ENCODE measurements at places on chromosomes 5 and 9.

GRCh38 chr5:35561396-35561795, 56.3 kb upstream of the SPEF2 start:
- DNase-seq, result no peak

DNA sequence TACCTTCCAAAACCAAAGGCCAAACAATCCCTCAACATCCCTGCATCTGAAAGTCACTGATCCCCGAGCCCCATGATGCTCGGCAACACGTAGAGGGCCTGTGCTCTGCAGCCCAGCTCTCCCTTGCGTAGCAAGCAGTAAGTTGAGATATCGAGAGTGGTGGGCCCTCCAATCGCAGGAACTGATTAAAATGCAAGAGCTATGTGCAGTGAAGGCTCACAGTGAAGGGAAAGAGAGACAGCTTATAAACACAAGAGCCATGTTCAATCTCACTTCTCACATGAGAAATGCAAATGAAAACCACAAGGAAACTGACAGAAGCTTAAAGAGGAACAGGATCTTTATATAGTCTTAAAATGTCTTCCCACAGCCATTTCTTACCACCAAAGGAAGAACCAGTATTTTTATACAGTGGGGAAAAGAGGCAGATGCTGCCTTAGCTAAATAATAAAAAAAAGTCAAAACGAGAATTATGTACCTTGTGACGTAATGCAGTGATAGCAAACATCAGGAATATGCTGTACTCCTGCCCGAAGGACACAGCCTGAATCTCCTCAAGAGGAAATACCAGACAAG, 24.6 kb downstream of the TTF1 start:
- no peak for DNase-seq

DNA sequence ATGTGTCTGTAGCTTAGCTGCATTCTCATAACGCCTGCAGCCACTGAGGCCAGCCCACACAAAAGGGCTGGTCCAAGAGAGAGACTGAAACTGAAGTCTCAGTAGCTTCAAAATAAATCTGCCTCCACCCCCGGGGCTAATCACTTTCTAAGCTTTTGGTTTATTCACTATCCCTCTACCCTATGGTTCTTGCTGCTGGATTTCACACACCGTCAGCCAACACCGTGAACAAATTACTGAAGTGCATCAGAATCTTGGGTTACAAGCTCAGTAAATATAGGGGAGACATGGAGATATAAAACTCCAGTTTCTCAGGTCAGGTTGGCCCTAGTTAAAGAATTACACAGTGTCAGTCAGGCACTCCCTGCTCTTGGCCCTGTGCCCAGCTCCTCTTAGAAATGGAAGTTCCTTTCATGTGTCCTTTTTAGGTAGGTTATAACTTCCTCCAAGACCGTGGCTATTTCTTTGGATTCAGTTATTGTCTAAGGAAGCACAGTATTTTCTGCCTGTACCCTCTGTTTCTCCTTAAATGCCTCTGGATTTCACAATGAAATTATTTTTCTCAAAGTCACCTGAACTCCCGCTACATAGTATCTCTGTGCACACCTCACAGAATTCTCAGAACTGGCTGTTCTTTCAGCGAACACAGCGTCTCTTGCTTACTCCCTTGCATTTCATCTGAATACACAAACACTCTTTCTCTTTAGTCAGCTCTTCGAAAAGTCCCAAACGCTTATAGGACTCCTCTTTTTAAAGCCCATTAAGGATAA, 112.5 kb downstream of the FAM174A start:
- no peak for DNase-seq

- DNase-seq, result no peak
Observed at GRCh38 chr5:122179701-122180100, 50.4 kb downstream of the ZNF474 start.

GRCh38 chr9:109843641-109844040, 63.6 kb downstream of the PALM2AKAP2 start:
- DNase-seq, result no peak

GRCh38 chr9:99866398-99866797, 40.1 kb upstream of the STX17 start:
- DNase-seq, result peak; percentile 43

- no peak for DNase-seq
Observed at GRCh38 chr5:86968301-86968753, 299.4 kb upstream of the RASA1 start.

- DNase-seq, result no peak
Observed at GRCh38 chr5:98200726-98201541, 572.5 kb upstream of the RGMB start.

DNA sequence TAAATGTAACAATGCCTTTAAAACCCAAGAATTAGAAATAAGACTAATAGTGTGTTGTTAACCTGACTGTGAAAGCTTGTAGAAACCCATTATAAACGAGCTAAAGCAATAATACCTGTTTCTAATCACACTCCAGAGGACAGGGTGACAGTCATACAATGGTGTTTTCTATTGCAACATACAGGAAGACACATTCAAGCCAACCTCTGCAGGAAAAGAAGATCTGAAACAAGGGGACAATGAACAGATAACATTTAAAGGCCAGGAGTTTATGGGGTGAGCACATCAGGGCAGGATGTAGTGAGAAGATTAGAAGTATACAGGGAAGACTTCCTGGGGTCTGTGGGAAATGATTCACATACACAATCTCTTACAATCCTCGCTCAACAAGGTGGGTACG, 13.8 kb downstream of the BARHL1 start:
- DNase-seq, result no peak

GRCh38 chr5:41967401-41967800, 42.3 kb downstream of the FBXO4 start:
- no peak for DNase-seq

DNA sequence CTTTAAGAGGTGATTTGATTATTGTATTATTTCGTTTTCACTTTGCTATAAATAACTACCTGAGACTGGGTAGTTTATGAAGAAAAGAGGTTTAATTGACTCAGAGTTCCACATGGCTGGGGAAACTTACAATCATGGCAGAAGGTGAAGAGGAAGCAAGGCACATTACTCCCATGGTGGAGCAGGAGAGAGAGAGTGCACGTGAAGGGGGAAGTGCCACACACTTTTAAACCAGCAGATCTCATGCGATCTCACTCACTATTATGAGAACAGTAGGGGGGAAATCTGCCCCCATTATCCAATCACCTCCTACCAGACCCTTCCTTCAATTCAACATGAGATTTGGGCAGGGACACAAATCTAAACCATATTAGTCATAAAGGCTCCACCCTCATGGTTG, 36.1 kb upstream of the NDFIP1 start:
- DNase-seq, result no peak

DNA sequence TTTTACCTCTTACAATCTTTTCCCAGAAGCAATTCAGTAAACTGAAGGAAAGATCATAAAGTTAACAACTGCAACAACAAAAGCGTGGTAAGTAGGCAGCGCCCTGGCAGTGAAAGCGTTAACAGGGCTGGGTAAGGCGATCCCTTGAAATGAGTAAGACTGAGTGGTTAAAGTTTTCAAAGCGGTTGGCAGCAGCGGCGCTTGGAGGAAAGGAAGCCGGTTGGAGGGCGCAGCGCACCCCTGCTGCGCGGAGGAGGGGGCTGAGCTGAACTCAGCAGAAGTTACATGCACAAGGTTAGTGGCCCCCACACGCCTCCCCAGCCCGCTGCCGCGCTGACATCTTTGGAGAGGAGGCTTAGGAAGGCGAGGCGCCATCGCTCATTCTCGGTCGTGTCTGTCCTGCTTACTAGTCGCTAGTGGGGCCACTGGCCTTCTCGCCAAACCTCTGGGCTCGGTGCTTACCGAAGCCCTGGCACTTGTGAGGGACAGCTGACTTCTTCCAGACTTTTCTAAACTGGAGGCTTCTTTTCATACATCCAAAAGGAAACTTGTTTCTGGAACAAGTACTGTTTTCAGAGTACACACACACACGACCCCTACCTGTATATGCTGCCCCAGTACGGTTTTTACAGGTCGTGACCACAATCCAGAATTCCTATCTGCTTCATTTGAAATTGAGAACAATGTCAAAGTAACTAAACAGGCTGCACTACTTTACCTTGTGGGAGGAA, at the start of gene SH3RF2:
Gene SH3RF2 (plus strand): TSS at position 178 of the 731 bp plus-strand sequence. CDS start 1,351 bp downstream, outside the sequence.
- DNase-seq, result no peak

DNA sequence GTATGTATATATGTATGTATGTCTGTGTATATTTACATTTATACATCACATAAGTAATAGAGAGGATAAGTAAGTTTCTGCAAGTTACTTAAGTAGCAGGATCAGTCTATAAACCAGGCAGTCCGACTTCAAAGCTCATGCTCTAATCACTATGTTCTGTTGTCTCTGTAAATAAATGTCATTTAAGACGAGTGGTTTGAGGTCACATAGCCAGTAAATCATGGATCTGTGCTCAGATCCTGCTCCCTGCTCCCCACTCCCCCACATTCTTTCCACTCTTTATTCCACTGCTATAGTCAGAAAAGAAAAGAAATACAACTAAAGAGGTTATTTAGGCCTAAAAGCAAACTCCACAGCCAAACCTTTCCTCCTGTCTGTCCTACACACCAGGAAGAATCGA, 90.4 kb downstream of the SERINC5 start:
- DNase-seq, result no peak

- DNase-seq, result no peak
Observed at GRCh38 chr5:77339337-77339890, 128.9 kb downstream of the PDE8B start.

DNA sequence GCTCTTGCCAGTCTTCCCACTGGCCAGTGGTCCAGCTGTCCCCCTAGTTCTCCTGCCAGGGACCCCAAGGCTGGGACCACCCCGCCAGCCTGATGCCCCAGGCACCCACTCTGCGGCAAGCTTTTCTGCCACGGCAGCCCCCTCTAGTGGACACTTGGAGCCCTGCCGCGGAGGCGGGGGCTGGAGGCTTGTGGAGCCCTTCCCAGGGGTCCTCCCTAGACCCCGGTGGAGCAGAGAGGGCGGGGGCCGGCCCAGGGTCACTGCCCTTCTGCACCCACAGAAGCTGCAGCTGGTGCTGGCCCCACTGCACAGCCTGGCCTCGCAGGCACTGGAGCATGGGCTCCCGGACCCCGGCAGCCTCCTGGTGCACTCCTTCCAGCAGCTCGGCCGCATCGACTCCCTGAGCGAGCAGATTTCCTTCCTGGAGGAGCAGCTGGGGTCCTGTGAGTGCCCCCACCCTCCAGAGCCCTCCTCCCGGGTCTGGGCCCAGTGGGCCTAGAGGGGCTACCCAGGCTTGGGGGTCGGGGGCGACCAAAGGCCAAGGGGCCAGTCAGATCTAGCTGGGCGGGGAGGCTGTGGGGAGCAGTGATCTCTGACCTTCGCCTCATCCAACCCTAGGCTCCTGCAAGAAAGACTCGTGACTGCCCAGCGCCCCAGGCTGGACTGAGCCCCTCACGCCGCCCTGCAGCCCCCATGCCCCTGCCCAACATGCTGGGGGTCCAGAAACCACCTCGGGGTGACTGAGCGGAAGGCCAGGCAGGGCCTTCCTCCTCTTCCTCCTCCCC, 9.1 kb downstream of the EGFL7 start:
- DNase-seq, result peak; percentile 62

- DNase-seq, result no peak
Observed at GRCh38 chr9:81680006-81680405, 9.3 kb downstream of the TLE1 start.

GRCh38 chr9:80928697-80929096, 760.6 kb downstream of the TLE1 start:
- DNase-seq, result no peak

GRCh38 chr5:113164021-113164420, 187.4 kb downstream of the DCP2 start:
- no peak for DNase-seq

- no peak for DNase-seq
Observed at GRCh38 chr9:34891386-34891785, 66.7 kb upstream of the PHF24 start.

DNA sequence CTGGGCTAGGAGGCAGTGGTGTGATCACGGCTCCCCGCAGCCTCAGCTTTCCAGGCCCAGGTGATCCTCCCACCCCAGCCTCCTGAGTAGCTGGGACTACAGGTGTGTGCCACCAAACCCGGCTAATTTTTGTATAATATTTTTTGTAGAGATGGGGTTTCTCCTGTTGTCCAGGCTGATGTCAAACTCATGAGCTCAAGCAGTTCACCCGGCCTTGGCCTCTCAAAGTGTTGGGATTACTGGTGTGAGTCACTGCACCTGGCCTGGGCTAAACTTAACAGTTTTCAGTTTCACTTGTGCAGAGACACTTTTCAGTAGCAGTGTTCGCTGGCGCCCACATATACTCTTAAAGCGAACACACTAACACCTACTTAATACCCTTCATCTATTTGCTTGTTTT, 205.6 kb upstream of the ZNF608 start:
- DNase-seq, result no peak

DNA sequence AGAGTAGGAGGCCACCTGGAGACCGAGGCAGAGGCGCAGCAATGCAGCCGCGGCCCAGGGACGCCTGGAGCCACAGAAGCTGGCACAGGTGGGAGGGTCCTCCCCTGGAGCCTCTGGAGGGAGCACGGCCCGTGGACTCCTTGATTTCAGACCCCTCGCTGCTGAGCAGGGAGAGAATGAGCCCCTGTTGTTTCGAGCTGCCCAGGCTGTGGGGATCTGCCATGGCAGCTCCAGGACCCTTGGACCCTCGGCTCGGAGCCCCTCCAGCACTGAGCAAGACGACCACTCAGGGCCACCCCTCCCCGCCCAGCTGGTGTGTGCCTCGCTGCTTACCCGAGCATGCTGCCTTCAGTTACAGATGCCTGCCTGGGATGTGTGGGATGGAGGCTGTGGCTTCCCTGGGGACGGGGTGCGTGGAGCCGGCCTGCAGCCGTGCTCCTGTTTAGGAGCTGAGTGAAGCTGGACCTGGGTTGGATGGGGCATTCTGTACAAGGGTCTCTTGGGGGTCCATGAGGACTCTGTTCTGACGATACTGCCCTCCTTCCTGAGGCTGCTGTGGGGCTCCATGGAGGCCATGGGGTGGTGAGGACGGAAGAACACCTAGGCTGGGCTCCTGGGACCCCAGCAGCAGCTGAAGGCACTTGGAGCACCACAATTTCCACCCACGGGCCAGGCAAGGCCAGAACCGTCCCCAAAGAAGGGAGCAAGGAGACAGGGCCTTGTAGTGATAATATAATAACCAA, 115.1 kb upstream of the LPCAT1 start:
- DNase-seq, result peak; percentile 21

GRCh38 chr5:17813214-17813613, 179.0 kb downstream of the TAF11L14 start:
- DNase-seq, result no peak

Data from ovary (tissue), 10 donors.